COR-L47 (cell line): ENCODE measurements at places on chromosomes 3 and 15.

- DNase-seq: no peak
Measured at GRCh38 chr3:42183991-42184632, 81.9 kb downstream of the CCK start.

- peak; percentile 79 for DNase-seq
Measured at GRCh38 chr3:14286887-14287500, 108.4 kb downstream of the LSM3 start.

- no peak for DNase-seq
Measured at GRCh38 chr3:125478326-125478725, 41.7 kb downstream of the SNX4 start.

- DNase-seq: no peak
Measured at GRCh38 chr3:123793425-123793824, 90.7 kb downstream of the MYLK start.

- DNase-seq: no peak
Measured at GRCh38 chr15:20310603-20311002, 231.0 kb downstream of the GOLGA6L6 start.

- DNase-seq: no peak
Measured at GRCh38 chr3:54038391-54038790, 84.0 kb upstream of the CACNA2D3 start.

DNA sequence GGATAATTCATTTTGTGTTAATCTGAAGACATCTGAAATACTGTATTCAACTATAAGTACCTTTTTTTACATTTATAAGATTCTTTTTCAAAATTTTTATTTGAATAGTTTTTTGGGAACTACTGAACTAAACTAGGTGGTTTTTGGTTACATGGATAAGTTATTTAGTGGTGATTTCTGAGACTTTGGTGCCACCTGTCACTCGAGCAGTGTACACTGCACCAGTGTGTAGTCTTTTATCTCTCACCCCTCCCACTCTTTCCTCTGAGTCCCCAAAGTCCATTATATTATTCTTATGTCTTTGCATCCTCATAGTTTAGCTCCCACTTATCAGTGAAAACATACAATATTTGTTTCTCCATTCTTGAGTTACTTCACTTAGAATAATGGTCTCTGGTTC, 57.6 kb downstream of the CD86 start:
- DNase-seq: no peak

DNA sequence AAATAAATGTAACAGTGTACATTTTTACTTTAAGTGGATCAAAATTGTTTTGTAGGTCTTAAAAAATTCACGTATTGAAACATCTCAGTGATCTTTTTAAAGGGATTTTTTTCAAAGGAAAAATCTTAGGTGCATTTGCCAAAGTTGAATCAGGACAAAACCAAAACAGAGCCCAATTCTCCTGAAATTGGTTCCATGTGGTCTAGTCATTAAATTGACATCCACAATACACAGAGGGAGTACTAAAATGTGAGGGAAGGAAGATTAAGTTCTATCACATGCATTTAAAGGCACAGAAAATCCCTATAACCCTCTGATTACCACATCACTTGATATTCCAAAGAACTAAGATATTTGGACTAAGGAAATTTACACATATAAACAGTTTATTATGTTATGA, 39.3 kb upstream of the HDC start:
- no peak for DNase-seq

DNA sequence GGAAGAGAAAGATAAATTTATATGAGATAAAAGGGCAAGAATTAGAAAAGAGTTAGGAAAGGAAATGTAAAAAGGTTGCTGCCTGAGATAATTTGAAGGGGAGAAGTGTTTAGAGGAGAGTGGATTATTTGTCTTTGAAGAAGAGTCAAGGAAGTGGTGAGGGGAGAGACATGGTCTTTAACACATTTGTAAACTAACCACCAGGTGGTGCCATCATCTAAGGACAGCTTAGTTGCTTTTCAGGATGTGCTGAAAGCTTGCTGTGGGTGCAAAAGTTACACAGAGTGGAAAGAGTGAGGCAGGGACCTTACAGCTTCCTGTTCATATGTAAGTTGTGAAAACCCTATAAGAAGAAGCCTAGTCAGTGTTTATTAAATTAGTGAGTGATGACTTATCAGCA, 114.1 kb upstream of the DNAJC19 start:
- DNase-seq: peak; percentile 77

DNA sequence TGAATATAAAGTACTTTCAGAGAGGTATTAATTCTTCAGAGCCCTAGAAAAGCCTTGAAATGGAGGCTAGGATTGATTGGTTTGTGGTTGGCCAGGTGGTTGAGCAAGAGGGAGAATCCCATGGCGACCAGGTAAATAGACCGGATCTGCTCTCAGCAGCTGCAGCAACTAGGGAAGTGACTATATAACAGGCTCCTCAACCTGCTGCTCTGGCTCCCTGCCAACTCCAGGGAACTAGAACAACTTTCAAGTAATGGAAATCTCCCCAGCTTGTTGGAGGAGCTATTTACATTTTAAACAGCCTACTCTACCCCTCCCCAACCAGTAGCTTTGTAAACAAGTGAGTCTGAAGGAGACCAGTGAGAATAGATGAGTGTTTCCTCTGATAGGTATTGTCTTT, 121.8 kb upstream of the CADM2 start:
- DNase-seq: peak; percentile 81

GRCh38 chr3:138890555-138891187, 55.9 kb upstream of the PIK3CB start:
- no peak for DNase-seq

GRCh38 chr3:41234823-41235721, 35.8 kb downstream of the CTNNB1 start:
- no peak for DNase-seq

DNA sequence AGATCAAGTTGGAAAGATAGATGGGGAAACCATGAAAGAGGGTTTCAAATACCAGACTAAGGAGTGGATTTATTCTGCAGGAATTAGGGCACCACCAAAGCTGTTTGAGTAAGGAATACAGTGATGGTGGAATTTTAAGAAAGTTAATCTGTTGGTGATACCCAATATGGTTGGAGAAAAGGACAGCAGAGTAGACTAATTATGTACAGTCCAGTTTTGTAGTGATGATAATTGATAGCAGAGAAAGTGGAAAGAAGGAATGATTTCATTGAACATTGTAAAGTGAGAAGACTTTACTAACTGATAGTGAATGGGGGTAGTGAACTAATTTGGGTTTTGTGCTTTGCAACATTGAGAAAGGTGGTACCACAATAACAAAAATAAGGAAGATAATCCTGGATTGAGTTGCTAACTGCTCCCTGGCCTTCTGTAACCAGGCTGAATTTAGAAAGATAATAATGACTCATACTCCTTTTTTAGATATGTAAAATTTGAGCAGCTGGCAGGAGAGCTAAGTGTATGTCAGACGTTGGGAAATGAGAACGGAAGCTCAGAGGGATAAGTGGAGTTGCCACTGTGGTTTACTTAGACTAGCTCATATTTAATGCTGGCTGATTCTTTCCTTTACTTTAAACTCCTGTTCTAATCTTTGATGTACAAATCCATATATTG, 16.9 kb downstream of the TCAIM start:
- no peak for DNase-seq

DNA sequence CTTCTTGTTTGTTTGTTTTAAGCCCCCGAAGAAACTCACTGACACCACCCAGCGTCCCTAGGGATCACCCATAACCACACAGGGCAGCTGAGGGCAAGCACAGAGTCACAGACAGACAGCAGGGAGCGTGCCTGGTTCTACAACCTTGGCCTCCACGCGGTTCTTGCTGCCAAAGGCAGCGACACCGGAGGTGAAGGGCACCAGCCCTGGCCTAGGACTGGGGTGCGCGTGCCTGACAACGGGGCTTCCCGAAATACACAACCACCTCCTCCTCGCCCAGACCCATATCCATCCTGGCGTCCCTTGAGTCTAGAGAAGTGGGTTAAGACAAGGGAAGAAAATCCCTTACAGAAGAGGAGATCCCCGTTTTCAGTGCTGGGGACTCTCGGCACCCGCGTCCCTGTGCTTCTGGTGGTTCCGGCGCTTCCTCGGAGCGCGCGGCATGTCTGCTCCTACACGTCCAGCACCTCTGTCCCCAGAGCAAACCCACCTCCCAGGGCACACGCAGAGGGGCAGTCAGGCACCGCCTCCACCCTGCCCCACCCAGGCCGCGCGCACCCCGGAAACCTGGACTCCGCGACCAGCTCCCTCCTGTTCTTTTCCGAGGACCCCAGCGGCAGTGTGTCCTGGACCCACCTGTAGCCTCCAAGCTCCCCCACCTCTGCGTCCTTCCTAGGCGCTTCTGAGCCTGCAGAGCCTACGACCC, 911 bp downstream of the RFTN1 start:
- DNase-seq: no peak

- no peak for DNase-seq
Measured at GRCh38 chr15:58669108-58669507, 80.4 kb downstream of the ADAM10 start.

- no peak for DNase-seq
Measured at GRCh38 chr3:187626581-187626980, 43.6 kb downstream of the SST start.

DNA sequence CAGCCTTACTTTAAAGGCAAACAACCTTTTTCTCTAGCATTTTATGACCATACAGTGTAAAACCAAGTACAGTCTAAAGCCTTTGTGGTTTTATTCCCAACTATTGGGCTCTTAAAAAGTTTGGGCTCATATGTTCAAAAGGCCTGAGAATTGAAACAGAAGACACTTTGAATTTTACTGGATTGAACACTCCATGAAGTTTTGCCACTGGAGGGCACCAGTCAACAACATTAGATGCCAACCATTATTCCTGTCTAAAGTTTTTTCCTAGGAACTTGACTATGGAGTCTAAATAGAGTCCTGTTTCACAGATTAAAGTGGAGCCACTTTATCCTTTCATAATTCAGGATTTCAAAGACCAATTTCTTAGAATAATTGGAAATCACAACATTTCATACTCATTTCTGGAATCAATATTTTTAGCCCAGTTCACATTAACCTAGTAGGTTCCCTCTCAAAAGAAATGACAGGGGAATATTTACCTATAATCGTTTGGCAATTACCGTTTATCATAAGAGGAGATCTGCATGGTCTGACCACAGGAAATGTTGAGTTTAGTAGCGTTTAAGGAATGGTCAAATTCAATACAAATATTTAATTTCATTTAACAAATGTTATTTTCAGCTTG, 244.1 kb upstream of the PDZRN3 start:
- DNase-seq: peak; percentile 24

- DNase-seq: no peak
Measured at GRCh38 chr3:28376424-28376823, 27.8 kb upstream of the AZI2 start.

GRCh38 chr15:36029606-36030210, 483.7 kb upstream of the DPH6 start:
- DNase-seq: no peak

DNA sequence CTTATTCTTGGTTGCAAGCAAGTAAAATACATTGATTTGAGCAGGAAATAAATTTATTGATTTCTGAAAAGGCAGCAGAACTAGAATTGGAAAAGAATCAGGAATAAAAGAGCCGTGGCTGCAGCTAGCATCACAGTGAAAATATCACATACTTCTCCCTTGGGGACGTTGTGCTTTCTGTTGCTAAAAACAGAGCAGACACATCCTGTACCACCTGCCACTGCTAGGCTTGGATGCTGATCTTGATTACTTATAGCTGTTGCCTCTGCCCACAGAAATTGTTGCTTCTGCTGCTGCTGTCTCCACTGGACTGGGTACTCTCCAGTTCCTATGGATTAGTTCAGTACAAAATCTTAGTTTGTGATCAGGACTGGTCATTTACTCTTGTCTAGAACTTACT, 283.8 kb downstream of the C3orf38 start:
- peak; percentile 17 for DNase-seq

DNA sequence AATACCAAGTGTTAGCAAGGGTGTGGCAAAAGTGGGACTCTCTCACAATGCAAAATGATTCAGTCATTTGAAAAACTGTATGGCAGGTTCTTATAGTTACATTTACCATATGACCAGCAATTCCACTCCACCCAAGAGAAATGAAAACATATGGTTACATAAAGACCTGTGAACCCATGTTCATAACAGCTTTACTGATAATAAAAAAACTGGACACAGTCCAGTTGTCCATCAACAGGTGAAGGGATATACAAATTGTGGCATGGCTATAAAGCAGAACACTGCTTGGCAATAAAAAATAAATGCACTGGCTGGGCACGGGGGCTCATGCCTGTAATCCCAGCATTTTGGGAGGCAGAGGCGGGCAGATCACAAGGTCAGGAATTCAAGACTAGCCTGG, 30.8 kb downstream of the RAD18 start:
- no peak for DNase-seq

- no peak for DNase-seq
Measured at GRCh38 chr3:23876923-23877322, 39.9 kb downstream of the NKIRAS1 start.

DNA sequence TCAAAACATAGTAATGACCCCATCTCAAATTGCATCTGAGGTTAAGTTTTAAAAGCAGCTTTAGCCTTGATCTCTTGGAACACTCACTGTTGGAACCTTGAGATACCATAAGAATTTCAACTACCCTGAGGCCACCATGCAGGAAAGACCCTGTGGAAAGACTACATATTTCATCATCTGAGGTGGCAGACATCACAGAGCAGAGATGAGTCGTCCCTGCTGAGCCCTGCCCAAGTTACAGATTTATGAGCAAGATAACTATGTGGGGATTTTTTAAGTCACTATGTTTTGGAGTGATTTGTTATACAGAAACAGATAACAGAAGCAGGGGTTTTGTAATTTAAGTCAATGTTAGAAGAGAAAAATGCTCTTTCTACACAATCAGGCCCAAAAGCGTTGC, 168.4 kb downstream of the STAC start:
- no peak for DNase-seq

DNA sequence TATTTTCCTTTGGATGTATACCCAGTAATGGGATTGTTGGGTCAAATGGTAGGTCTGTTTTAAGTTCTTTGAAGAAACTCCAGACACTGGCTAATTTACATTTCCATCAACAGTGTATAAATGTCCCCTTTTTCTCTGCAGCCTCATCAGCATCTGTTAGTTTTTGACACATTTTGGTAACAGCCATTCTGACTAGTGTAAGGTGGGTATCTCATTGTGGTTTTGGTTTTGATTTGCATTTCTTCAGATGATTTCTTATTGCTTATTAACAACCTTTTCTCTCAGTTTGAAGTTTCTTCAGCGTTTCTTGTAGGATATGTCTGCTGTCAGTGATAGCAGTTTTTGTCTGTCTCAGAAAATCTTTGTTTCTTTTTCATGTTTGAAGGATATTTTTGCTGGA, 15.4 kb downstream of the GALK2 start:
- DNase-seq: no peak

GRCh38 chr15:74762791-74763150, 14.1 kb downstream of the CYP1A2 start:
- DNase-seq: no peak
